Naive thymus-derived CD4-positive, alpha-beta T cell (primary cell): ENCODE measurements at places on chromosomes 3 and 15. TPM values are rescaled to one million over a fixed set of nuclear protein-coding genes. Genes with fewer than 3 reads are reported as not detected.

Gene TMEM266
- total RNA-seq: not detected

Gene SLC22A13
- total RNA-seq: 0.62 TPM

DNA sequence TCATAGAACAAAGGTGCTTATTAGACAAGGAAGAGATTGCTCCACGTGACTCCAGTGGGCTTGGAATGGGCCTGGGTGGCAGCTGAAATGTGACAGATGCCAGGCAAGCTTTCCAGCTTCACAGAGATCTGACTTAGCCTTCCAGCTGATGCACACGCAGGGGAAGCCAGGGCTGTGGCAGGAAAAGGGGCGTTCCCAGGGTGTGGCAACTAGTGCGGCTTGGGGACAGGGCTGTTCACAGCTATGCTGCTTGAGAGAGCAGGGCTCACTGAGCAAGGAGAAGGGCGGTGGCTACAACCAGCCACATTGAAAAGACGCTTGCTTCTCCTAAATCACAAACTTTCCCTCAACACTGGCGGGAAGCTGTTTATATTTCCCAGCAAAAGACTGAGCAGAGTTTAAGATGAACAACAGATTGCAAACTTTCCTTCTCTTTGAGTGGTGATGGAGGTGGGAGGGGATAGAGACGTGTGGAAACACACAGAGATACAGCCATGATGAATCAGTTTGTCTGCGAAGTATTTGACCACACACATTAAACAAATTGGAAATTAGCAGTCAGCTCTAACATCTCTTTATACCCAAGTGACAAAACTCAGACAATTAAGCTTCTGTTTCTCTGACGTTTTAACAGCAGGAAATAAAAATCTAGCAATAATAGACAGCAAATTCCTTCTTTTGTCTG lies 127.5 kb downstream of the BDH1 start:
- H3K27me3 ChIP-seq: no peaks in the 10 kb centered on the region
- no peaks in the 10 kb centered on the region for H3K4me1 ChIP-seq

DNA sequence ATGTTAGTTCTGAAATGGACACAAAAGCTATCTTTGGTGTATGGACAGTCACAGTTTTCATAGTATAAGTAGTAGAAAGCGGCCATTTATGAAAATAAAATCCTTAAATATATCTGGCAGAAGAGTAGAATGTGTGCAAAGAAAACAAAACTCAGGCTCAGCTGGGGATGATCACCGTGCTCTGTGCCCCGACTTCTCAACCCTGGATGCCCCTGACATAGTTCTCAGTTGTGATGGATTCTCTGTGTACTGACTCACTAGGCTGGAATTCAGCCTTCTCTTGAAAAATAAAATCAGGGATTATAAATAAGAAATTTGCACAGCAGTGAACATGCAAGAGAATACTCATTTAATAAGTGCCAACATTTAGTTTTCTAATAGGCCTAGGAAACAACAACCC lies 925.1 kb upstream of the NR2F2 start:
- H3K27me3 ChIP-seq: no peaks in the 10 kb centered on the region
- H3K4me3 ChIP-seq: no peak overlapping the region
- no peaks in the 10 kb centered on the region for H3K36me3 ChIP-seq
- H3K27ac ChIP-seq: no peak overlapping the region
- DNase-seq: no peak

DNA sequence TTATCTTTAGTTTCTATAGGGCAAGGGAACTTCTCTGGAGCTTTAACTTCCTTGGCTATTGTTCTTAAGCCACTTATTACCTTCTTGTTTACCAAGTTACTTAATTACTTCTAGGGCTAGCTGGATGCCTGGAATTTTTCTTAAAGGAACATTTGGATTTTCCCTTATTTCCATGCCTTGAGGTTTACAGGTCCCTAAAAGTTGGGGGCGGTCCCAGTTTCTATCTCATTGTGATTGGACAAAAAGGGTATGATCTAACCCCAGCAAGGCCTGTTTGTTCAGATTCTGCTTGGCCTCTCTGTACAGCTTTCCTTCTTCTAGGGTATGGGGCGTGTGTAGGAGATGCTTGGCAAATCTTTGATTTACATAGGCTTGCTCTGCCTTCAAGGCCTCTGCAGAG lies 17.4 kb downstream of the PDHB start:
- no peaks in the 10 kb centered on the region for H3K27me3 ChIP-seq
- H3K36me3 ChIP-seq: peaks cover 14% of the 10 kb centered on the region
- DNase-seq: no peak
- no peak overlapping the region for H3K27ac ChIP-seq
- H3K4me1 ChIP-seq: no peaks in the 10 kb centered on the region
- no peak overlapping the region for H3K4me3 ChIP-seq

DNA sequence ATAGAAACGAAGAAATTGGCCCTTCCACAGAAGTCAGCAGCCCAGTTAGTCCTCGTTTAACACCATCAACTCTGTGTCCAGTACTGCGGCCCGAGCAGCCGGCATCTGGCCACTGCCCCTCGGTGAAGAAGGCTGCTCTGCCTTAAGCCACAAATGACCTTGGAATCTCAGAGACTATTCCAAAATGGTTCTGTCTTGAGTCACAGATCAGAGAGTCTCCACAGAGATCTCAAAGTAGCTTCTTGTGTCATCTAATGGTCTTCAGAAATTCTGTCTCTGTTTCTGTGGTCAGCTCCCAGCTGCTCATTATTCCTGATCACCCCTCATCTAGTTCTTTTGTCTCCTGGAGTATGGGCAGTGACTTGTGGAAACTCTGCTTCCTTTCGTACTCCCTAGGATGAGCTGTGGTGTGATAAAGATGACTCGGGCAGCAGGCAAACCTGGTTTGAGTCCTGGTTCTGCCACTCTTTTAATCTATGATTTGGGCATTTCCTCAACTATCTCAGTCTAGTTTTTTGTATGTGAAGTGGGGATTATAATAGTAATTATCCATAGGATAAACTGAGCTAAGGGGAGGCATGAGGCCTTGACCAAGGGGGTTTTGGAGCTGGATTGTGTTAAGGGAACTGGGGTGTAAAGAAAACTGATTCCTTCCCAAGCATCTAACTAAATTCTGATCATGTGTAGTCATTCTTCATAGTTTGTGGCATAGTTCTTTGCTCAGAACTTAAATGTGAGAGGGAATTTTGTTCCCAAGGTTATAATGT lies 22.6 kb downstream of the CRTC3 start:
- H3K4me1 ChIP-seq: no peaks in the 10 kb centered on the region
- DNase-seq: no peak
- H3K27me3 ChIP-seq: no peaks in the 10 kb centered on the region
